ENCODE measurements at places on chromosomes 4 and X.

DNA sequence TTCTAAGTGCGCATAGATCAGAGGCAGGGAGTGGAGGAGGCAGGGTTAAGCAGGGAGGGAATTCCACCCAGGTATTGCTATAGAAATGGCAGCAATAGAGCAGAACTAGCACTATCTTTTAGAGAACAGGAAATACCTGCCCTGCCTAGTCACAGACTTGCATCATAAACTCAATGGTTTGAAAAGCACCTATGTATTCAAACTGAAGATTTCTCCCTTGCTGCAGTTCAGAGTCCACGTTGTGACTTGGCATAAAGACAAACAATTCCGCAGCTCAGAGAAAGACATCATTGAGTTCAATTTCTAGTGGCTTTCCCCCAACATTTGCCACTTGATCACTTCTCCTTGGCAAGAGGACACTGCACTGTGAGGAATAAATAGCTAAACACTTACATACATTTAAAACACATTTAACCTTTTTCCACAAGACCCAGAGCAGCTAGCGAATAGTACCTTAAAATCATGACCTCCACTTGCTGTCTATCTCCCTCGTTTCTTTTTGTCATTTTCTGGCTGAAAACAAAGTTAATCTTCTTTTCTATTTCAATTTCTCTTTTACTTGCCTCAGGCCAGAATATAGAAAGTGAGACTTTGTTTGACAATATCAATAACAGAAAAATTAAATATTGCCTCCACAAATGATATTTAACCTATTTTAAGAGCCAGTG is 42.4 kb downstream of the SLC7A11 start:
- peak; percentile 36 for DNase-seq

DNA sequence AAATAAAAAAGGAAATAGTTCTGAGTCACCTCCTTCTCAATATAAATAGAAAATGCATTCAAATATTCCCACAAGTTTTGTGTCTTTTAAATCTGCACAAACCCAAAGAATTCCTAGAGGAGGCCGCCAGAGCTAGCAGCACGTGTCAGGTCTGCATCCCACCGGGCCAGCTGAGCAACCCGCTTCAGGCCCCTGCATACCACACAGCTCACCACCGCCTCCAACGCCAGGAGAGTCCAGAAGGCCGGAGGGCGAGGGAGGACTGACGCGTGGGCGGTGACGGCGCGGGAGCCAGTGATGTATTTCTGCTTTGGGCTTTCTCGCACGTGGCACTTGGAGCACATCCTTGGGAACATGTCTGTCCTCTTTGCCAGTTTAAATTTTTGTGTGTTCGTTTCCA is 61.9 kb upstream of the CLDN34 start:
- no peak for DNase-seq

DNA sequence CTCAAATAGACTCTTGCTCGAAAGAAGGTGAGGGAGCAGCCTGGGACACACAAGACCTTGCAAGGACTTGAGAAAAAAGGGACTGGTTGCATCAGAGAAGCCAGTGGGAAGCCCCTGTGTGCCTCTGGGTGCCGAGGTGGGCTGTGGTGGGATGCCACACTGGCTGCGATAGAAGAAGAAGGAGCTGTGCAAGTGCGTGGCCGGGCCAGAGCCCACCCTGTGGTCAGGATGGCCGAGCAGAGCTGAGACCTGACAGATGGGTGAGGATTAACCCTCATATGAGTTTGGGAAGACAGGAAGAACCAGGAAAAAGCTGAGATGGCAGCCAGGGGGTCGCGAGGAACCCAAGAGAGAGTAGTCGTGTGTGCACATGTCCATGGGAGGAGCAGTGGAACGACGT is 44.6 kb upstream of the HGFAC start:
- DNase-seq: no peak

GRCh38 chrX:120751683-120752082 is 121.8 kb upstream of the C1GALT1C1 start:
- DNase-seq: no peak

GRCh38 chrX:139971394-139971749 is 6.1 kb upstream of the CXorf66 start:
- DNase-seq: no peak

DNA sequence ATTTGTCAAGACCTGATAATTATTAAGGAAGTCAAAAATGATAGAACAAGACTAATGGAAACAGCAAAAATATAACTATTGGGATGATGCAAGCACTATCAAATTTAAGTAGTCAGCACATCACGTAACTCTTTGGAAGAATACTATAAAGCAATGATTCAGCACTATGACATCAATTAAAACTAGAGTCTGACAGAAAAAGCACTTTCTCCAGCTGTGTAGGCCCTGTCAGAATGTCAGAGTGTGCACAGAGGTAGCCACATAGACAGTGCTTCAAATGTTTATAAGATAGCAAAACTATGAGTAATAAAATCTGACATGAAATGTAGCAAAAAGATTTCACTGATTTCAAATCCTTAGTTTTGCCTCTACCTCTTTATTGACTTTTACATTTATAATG is 1226.6 kb upstream of the ADGRL3 start:
- no peak for DNase-seq

- no peak for DNase-seq
These were observed 355.8 kb downstream of the KLHL4 start for GRCh38 chrX:87873347-87873941.

GRCh38 chr4:125244848-125245450 is 69.8 kb upstream of the FAT4 start:
- DNase-seq: peak; percentile 26

- no peak for DNase-seq
These were observed 39.4 kb upstream of the RHOH start for GRCh38 chr4:40157436-40157835.

DNA sequence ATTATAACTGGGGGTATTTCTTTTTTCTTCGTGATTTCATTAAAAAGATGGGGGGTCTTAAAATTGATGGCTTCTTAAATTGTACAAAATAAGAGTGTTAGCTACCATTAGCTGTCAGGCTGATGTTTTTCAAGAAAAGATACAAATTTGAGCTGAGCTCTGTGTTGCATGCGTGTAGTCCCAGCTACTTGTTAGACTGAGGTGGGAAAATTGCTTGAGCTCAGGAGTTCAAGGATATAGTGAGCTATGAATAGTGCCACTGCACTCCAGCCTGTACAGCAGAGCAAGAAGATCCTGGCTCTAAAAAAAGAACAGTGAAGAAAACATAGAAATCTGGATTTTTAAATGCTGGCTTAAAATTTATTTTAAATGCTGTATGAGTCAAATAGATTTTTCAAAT is 13.0 kb downstream of the USO1 start:
- DNase-seq: no peak

- no peak for DNase-seq
These were observed 591.0 kb upstream of the ATOH1 start for GRCh38 chr4:93237521-93237920.

GRCh38 chrX:38192007-38192810 is 28.5 kb downstream of the SRPX start:
- peak; percentile 0 for DNase-seq

DNA sequence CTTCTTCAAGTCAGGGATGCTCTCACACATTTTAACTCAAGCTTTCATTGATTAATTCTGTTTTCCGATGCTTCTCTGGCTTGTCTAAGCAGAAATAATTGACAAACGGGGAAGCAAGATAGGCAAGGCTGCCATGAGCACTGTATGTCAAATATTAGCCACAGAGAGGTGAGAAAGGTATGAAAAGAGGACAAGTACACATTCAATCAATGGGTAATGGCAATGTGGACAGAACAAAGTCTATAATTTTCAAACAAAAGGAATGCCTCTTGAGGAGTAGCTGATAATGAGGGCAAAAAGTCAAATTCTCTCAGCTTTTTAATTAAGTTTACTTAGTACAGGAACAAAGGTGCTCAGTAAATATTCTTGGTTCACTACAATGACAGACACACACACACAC is 19.6 kb downstream of the COX7B2 start:
- DNase-seq: peak; percentile 21

DNA sequence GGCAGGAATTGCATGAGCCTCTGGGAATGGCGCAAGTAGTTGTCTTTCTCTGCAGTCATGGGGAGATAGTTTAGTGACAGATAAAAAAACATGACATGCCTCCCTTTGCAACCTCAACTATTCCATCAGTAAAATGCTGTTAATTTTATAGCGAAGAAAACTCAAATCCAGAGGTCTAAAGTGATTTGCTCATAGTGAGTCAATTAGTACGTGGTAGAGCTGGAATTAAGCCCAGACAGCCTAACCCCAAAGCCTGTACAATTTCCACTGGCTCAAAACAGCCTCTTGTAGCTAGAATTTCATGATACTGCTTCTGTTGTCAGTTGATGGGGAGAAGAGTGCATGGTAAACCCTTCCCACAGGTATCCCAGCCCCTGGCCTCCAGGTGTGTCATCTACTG is 81.3 kb upstream of the TRPC5 start:
- DNase-seq: no peak

GRCh38 chrX:131802836-131803626 is 220.1 kb upstream of the STK26 start:
- peak; percentile 17 for DNase-seq

DNA sequence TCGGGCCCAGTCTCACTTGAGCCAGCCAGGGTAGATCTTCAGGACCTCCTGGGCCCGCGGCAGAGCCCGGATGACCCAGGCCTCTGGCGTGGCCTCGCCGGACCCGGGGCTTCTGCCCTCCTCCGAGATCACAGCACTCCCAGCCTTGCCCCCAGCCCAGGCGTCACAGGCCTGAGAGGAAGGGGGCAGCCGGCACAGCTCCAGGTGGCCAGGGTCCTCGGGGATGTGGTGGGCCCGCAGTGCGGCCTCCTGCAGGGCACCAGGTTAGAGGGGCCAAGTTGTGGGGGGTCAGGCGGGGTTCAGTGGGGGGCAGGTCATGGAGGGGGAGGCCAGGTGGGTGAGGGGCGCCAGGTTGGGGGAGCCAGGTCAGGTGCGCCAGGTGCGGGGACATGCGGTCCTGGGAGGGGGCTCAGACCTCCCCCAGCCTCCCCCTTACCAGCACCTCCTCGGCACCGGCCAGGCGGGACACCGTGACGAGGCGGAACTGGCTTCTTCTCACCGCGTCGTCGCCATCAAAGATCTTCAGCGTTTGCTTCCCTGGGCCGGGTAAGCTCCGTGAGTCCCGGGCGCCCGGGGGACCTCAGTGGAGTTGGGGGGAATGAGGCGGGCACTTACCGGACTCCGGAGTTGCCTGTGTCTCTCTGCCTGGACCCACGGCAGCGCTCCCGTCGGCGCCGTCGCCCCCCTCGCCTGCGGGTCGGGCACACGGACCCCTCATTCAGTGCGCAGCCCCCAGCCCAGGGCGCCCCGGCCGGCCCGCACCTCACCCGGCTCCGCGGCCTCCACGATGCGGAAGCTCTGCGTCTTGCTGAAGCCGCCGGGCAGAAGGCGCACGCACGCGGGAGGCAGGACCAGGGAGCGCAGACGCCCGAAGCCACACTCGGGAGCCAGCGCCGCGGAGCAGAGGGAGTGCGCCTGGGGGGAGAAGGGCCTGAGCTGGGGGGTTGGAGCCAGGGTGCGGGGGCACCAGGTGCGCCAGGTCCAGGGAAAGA is 6.0 kb downstream of the DGKQ start:
- DNase-seq: no peak

DNA sequence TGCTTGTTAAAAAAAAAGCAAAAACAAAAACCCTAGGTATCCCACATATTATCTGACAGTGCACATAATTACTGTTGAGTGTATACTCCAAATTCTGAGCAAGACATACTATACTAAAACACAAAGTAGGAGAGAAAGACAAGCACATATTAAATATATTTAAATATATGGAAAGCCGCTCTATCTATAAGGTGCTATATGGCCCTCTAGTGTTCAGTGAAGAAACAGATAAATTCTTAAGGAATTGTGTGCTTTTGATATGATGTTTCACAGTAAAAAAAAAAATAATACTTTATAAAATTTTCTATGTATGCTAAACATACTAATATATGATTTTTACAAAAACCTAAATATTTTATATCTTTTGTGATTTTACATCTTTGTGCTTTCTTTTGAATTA is 137.8 kb downstream of the FBXW7 start:
- peak; percentile 9 for DNase-seq

- no peak for DNase-seq
These were observed 72.4 kb downstream of the YIPF6 start for GRCh38 chrX:68571292-68571609.

DNA sequence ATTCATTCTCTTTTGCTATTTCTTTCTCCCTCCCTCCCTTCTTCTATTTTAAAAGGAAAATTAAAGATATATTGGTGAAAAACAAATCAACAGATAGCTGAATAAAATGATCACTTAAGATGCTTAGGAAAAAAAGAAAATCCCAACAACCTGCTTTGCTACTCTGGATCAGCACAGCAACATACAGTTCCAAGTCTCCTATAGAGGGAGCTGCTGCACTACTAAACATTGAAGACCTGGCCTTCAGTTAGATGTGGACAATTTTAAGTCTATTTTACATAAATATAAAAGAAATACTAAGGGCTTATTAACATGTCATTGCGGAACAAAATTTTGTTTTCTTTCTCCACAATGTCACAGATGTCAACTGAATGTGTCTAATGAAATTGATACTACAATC is 226.4 kb downstream of the MAGEB5 start:
- peak; percentile 10 for DNase-seq

GRCh38 chrX:110284159-110284558 is 33.7 kb downstream of the AMMECR1 start:
- DNase-seq: no peak
